CD4-positive, alpha-beta T cell treated with Interleukin-4 for 4 hours (primary cell): ENCODE measurements at places on chromosomes 16 and 17.

DNA sequence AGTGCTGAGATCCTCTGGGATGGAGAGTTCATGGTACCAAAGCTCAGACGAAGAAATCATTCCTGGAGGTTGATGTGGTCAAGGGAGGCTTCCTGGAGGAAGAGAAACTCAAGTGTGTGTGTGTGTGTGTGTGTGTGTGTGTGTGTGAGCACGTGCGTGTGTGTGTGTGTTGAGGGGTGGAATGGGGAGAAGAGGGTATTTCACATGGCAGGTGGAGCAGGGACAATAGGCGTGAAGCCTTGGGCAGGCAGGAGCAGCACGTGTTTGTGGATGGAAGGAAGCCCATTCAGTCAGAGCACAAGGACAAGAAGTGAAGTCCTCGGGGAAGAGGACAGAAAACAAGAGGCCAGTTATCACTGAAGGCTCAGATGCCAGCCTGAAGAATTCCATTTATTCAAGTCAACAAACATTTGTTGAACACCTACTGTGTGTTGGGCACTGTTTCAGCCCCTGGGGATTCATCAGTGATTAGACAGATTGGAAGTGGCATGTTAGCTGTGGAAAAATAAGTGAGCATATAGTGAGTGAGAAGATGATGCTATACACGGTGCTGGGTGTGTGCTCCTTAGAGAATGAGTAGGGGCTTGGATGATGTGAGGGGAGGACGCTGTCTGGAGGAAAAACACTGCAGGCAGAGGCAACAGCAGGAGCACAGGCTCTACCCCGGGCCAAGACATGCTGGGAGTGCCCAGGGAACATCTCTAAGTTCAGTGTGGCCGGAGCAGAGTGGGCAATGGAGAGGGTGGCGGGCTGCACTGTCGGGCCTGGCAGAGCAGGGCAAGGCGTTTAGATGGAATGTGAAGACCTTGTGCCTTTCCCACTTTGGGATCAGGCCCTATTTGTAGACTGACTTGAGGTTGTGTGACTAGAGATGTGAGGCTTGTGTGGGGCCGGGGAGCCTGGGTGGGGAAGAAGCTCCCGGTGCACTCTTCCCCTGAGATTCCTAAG lies 267.1 kb downstream of the CBLN1 start:
- no peak for DNase-seq

DNA sequence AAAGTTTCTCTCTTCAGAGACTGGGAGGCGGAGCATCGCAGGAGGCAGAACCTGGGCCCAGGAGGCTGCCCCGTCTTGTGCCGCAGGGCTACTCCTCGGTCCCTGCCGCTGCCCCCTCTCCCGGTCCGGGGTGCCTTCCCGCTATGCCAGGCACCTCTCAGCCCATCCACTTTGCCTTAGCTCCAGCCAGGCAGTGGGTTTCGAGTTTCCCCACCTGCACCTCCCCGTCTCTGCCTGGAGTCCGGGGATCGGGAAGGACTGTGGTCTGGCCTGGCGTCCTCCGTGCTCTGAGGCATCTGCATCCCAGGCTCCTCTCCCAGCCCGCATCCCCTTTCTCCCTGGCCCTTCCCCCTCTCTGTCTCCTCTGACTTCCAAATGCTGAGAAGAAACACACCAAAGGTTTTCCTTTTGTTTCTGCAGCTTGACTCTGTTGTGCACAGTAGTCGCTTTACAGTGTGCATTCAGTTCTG lies 26.8 kb upstream of the PIK3R6 start:
- DNase-seq, result no peak

- no peak for DNase-seq
These were observed 10.0 kb downstream of the CDC27 start for GRCh38 chr17:47179141-47179540.

DNA sequence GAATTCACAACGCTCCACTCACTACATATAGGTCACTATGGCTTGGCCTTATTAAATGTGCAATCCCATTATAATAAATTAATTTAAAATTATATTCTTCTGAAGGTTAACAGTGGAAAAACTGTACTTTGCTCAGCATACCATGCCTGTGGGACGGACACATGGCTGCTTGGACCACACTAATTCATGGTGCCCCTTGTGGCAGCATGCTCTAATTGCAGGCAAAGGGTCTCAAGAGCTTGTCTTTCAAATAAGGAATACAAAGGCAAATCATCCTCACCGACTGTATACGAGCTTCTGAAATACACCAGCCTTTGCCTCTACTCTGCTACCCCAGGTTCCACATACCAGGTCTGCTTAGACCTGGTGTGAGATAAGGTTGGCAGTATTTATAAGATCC lies 11.7 kb downstream of the SMPD3 start:
- no peak for DNase-seq

DNA sequence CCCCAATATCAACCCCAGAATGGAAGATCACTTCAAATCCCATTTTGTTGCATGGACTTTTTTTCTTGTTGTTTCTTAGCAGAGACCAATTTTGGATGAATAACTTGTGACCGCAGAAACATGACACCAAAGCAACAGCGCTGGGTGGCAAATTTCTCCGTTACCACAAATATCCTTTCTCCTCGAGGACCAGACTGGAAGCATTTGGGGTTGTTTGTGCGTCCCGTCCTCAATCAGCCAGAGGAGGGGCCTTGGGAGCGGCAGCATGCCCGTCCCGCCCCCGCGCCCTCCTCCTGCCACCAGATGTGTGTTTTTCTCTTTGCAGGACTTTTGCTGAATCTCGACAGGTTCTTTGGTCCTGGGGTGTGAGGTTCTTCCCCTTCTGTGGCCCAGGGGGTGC lies 282.5 kb upstream of the FOXF1 start:
- DNase-seq, result no peak

- no peak for DNase-seq
These were observed 134.0 kb downstream of the SNX29 start for GRCh38 chr16:12110361-12111107.

- no peak for DNase-seq
These were observed 16.0 kb downstream of the RSL1D1 start for GRCh38 chr16:11835309-11835708.

DNA sequence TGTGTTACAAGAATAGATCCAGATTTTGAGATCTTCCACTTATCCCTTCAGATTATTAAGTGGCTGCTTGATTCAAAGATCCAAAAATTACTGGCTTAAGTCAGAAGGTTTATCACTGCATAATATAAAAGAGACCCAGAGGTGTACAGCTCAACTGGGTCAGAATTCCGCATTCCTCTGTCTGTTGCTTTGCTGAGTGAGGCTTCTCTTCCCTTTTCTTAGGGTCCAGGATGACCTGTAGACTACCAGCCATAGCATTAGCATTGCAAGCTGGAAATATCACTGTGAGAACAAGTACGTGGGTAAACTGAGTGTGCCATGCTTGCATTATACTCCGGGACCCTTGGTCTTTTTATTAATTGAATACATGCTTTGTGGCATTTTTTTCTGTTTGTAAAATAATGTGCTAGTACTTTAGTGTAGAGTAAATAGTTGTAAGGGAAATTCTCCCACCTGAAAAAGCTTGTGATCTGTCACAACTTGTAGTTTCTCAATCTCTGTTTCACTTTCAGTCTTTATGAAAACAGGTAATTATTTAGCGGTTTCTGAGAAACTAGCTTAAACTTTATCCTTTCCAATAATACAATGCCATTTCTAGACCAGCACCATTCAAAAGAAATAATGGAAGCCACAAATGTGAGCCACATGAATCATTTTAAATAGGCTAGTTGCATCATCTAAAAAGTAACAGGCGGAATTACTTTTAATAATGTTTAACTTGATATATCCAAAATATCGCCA lies 61.6 kb downstream of the TNRC6C start:
- peak; percentile 6 for DNase-seq

DNA sequence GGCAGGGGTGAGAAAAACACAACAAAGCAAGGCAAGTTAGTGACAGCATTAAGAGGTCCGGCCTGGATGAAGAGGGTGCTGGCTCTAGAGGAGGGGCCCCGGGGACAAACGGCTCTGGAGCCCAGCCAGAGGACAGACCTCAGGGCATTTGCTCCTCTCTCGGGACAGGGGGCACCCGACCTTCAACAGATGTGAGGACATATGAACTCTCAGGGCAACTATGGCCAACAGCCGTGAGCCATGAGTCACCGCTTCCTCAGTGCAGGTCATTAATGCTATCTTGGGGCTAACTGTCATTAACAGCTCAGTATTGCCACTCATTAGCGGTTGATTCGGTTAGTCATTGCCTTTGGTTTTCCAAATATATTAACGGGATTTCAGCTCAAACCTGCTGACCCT lies 9.7 kb upstream of the ARL5C start:
- no peak for DNase-seq

- DNase-seq, result no peak
These were observed 2.4 kb upstream of the PSMC3IP start for GRCh38 chr17:42579794-42580551.

DNA sequence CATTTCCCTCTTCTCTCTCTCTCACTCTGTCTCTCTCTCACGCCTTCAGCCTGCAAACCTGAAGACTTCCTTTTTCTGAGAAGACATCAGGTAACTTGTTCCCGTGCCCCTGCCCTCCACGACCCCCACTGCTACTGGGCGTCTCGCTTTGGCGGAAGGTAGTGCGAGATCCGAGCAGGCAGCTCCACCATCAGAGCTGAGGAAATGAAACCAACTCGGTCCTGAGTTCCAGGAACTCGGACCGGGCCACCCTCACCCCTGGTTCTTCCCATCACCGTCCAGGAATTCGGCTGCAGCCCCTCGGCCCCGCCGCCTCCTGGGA lies 585 bp downstream of the MLKL start:
- DNase-seq, result peak; percentile 18

GRCh38 chr17:75313941-75314551 lies 24.8 kb upstream of the SLC25A19 start:
- DNase-seq, result no peak

DNA sequence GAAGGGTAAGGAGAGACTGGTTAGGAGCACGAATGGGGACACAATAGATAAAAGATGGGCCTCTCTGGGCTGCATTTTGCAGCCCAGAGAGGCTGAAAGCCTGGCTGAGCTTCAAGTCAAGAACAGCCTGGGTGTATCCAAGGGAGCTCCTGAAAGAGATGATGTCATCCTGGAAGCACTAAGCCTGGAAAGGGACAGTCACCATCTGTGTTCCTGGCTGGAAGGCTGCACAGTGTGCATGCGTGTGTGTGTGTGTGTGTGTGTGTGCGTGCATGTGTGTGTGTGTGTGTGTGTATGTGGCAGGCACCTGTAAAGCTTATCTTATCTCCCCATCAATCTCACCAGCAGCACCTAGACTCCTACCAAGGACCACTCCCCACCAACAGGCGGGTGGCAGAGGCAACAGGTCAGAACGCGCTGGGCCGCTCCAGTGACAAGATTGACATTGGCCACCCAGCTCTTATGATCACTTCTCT lies 44.1 kb downstream of the COG7 start:
- DNase-seq, result no peak

GRCh38 chr16:155031-155398 lies 2.6 kb downstream of the HBZ start:
- no peak for DNase-seq

GRCh38 chr17:39939106-39939505 lies 11.6 kb downstream of the LRRC3C start:
- DNase-seq, result no peak

DNA sequence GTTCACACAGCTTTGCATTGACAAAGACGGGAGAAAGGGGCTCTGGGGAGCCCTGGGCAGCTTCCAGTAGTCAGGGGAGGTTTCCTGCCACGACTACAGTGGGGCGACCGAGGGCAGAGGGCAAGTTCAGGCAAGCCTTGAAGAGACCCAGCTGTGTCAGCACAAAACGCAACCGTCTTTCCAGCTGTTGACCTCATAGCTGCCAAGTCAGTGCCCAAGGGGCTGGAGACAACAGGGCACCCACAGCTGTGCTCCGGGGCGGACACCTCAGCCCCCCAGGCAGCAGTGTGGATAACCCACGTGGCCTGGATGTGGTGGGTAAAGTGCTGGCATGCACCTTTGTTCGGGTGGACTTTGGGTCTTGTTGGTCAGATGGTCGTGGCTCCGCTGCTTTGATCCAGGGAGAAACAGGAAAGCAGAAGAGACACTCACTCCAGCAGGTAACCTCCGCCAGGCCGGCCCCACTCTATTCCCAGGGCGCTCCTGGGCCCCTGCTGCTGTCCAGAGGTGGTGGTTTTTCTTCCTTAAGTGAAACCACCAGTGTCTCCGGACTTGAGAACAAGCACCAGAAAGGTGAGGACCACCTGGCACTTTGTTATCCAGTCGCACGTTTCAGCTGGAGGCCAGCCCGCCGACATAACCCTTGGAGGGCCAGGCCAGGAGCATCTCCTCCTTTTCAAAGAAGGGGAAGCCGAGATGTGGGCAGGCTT lies 17.6 kb upstream of the CBX2 start:
- DNase-seq, result no peak

GRCh38 chr17:28416703-28417311 lies 10.8 kb upstream of the SLC46A1 start:
- DNase-seq, result peak; percentile 61

DNA sequence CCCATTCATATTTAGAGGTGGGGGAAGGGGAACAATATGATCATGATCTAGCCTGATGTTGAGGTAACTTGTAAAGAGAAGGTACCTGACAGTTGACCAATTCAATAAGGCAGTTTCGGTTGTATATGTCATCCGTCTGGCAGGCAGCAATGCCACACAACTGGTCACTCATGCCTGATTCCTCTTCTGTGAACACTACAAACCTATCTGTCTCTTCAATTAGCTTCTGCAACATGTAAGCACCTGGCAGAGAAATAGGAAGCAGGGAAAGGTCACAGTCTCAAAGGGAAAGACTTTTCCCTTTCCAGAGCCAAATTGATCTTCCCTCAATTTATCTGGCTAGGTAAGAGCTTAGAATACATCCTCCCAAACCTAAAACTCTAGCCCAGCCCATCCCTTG lies 10.2 kb upstream of the RSKR start:
- no peak for DNase-seq

GRCh38 chr17:77286641-77287431 lies 146.1 kb downstream of the SEC14L1 start:
- DNase-seq, result no peak

- no peak for DNase-seq
These were observed 116.6 kb upstream of the C17orf78 start for GRCh38 chr17:37259030-37259735.

- no peak for DNase-seq
These were observed 5.8 kb downstream of the CDIPT start for GRCh38 chr16:29857133-29857760.

GRCh38 chr16:49776085-49776595 lies 79.8 kb downstream of the ZNF423 start:
- DNase-seq, result no peak

DNA sequence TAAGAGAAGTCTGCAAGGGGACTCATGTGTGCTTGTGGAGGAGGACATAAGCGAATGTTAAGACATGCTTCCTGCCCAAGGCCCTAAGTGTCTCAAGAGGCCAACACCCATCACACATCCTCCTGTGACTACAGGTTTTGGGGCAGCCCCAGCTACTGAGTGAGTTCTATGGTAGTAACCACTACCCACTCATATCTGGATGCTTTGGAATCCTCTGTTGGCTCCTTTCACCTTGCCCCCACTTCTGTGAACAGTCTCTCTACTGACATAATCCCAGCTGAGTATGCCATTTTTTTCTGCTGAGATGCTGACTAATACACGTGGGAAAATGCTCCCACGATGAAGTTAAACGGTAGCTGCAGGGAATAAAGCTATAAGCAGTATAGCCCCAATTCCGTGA lies 153.5 kb downstream of the VPS53 start:
- DNase-seq, result no peak
